ENCODE measurements at places on chromosomes 4 and X.

DNA sequence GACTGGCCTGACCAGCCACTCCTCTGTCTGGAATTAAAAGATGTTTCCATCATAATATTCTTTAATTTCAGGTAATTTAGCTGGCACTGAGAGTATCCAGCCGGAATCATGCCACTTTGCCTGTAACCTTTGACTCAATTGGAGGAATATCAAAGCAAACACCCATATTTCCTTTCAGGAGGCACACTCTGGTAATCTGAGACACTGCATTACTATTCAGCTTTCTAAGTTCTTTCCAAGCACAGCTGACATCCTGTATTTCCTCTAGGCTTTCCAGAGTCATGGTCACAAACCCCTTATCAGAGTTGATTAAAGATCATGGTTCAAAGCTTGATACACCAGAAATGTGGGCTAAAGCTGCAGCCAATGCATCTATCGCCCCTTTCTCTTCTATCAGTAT, 29.3 kb downstream of the INTS12 start:
- DNase-seq, result no peak

- DNase-seq, result no peak
These were observed 45.7 kb downstream of the AFM start for GRCh38 chr4:73527196-73527595.

DNA sequence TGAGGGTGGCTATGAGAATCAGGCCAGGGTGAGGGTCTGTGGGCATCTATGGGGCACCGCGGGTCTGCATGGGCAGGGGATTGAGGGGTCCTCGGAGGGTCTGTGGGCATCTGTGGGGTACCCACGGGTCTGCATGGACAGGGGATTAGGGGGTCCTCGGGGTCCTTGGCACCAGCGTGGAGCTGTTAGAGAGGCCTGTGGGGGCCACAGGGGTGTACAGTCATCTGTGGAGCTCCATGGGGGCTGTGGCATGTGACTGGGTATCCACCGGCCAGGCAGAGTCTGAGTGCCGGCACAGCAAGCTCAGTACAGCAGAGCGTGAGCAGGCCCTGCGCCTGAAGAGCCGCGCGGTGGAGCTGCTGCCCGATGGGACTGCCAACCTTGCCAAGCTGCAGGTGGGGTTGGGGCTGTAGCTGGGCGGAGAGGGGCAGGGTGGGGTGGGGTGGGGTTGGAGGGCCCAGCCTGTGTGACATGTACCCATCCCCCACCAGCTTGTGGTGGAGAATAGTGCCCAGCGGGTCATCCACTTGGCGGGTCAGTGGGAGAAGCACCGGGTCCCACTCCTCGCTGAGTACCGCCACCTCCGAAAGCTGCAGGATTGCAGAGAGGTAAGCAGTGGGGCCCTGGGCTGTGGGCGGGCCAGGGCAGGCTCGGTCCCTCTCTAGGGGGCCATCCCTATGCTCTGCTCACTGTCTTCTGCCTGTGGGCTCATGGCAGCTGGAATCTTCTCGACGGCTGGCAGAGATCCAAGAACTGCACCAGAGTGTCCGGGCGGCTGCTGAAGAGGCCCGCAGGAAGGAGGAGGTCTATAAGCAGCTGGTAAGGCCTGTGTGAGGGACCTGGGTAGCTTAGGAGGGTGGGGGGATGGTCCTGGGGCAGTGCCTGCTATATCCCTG, 12.9 kb downstream of the CCDC22 start:
- no peak for DNase-seq

GRCh38 chr4:189981970-189982369, 41.3 kb downstream of the FRG1 start:
- DNase-seq, result no peak

GRCh38 chr4:175470131-175470530, 341.9 kb downstream of the GPM6A start:
- no peak for DNase-seq
